ENCODE measurements at places on chromosomes 16 and 17.

DNA sequence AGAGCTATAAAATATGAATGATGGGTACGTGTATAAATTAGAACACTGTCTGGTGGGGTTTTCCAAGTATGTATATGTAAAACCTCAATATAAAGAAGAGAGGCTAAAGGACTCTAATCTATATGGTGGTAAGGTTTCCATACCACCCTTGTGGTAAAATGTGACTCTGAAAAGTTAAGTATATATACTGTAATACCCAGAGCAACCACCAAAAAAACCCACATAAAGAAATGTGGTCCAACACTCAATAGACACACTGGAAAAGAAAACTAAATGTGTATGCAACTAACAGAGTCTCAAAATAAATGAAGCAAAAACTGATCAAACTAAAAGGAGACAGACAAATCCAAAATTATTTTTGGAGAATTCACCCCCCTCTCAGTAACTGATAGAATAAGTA is 72.2 kb downstream of the XPO6 start:
- DNase-seq = no peak

- DNase-seq = no peak
Observed at GRCh38 chr16:89484041-89484501, 6.3 kb downstream of the ANKRD11 start.

- no peak for DNase-seq
Observed at GRCh38 chr16:19288872-19289799, 3.6 kb downstream of the CLEC19A start.

DNA sequence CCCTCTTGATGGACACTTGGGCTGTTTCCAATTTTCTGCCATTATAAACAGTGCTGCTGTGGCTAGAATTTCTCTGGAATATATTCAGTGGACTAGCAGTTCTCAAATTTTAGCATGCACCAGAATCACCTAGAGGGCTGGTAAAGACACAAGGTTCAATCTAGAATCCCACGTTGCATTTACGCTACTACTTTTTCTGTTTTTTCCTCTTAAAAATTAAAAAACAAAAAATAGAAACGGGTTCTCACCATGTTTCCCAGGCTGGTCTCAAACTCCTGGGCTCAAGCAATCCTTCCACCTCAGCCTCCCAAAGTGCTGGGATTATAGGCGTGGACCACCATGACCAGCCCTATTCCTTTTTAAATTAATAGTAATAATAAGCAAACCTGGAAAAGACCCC is 14.5 kb upstream of the PRM1 start:
- no peak for DNase-seq

GRCh38 chr17:36496018-36496789 is 9.7 kb downstream of the ZNHIT3 start:
- DNase-seq = no peak
